Fibroblast of skin of right biceps (primary cell): ENCODE measurements at places on chromosomes 12 and 14.

GRCh38 chr12:20314328-20314727 is 54.0 kb upstream of the PDE3A start:
- peak; percentile 83 for DNase-seq

DNA sequence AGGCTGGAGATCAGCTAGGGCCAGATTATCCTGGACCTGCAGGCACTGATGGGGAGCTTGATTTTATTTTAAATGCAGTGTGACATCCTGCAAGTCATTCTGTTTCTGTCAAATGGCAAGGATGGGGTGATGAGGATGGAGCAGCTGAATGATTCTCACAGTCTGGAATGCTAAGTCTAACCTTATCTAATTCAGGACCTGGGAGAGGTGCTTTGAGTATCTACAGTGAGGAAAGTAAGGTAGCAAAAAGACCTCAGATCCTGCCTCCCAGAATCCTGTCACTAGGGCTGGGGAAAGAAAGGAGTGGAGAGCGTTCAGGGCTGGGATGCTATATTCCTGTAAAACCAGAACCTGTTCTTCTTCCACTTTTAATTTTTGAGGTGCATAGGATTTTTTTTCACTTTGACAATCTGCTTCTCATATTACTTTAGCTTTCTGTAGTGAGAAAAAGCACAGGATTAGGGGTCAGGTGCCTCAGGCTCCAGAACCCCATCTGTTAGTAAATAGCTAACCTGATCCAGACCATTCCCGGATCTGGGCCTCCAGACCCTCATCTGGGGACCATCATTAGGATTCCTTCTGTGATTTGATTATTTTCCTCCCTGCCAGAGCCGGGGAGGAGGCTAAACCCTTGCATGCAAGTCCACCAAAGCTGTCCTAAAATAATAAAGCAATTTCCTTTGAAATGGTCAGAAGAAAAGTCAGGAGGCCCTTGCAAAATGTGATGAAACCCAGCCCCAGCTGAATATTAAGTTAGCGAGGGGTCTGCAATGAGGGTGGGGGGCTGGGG is 54.7 kb downstream of the ASCL1 start:
- no peak for DNase-seq

DNA sequence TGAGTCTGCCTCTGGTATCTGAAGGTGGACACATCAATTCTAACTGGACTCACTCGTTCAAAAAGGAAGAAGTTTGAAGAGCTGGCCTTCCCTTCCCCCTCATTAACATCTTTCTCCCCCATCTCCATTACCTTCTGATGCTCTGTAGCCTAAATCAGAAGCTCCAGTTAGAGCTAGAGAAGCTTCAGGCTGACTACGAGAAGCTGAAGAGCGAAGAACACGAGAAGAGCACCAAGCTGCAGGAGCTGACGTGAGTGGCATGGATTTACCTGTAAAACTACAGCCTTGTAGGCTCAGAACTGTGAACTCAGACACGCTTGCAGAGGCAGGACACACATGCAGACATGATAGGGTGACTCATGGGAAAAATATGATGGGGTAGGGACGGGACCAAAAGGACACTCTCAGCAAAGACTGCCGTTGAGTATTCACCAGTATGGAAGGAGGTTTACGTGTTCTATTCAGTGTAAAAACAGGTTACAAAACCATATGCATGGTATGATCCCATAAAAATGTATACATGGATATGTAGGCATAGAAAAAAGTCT is 14.3 kb upstream of the PIP4K2C start:
- DNase-seq = no peak

GRCh38 chr14:94864387-94865195 is 94.7 kb upstream of the GSC start:
- no peak for DNase-seq

DNA sequence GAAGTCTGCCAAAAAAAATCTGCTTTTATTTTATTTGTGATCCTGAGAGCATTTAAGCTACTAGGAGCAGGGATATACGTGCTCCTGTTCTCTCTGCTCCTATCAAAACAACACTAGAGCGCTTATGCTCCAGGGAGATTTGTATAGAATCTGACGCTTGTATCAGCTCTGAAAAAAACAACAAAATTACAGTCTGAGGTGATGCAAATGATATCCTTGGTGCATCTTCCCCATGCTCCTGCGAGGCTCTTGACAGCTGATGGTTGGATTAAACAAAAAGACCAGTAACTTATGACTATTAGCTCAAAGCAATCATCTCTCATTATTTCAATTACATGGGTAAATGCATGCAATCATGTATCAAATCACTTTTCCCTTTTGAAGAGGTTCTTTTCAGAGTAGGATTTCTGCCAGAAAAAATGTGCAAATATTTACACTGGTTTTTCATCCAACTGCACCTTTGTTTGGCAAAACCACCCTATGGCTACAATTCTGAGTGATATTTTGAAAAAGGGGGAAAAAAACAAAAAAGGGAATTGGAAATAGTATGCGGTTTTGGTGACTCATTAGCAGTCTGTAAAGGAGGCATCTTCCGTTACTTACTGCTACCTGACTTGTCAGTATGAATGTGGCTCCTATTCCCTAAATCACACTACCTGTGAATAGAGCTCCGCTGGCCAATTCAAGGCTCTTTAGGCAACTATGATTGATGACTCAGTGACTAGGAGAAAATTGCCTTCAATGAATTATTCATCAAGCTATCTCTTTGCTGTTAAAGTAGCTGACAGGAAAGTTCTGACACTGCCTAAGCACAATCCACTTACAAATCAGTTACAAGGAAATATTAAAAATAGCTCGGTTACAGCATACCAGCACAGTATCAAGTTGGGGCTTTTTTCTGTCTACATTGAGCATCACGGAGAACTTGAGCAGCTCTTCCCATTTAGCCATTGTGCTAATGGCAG is 450.0 kb downstream of the FOXG1 start:
- DNase-seq = peak; percentile 19
